ENCODE measurements at places on chromosomes 6 and 20.

DNA sequence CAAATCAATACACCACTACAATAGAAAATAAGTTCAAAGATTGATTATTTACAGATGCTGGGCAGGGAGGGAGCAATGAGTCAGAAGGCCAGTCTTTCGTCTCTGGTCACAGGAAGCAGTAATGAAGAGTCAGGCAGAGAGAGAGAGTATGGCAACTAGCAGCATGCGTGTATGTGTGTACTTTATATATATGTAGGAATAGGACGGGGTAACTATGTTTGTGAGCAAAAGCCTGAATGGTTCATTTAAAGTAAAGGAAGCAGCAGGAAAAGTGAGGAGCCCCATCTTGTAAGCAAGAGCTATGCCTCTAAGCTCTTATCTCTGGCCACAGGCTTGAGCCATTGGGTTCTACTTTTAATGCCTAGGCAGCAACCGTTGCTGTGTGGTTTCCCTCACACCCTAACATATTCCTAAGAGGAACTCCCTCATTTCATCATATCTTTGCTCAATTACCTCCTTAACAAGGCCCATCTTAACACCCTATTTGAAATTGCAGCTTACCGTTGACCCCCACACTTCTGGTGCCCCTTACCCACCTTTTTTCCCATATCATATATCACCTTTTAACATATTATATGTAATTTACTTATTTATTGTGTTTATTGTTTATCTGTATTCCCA is 66.6 kb downstream of the AFG1L start:
- DNase-seq: no peak

DNA sequence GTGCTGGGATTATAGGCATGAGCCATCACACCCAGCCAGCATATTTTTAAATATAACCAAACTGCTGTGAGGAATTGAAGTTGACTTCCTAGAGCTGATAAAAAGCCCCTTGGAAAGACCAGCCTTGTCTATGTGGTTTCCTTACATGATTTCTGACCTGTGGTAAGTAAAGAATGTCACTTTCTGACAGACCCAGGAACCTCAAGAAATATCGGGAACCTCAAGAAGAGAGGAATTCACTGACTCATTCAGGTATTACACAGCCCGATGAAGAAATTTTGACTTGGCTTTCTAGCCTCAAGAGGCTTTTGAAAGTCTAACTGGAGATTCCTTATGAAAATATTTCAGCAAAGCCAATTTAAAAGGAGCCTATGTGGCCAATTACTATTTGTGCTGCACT is 71.8 kb downstream of the FOXF2 start:
- DNase-seq: no peak

DNA sequence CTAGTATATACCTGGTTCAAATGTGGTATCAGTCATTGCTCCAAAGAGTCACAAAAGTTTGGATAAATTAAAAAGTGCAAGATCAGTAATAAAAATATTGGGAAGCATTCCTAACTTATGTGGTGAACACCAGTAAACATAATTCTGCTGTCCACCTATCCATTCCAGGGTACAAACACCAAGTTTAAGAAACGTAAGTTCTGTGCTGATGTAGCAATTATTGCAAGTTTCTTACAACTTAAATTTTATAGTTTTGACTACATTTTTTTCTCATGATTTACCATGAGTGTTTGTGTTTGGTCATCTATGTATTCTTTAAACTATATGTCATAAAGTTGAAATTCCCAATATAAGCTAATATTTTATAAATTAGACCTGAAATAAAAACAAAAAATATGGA is 255.0 kb upstream of the THEMIS start:
- DNase-seq: no peak

GRCh38 chr6:5174756-5175549 is 85.8 kb downstream of the LYRM4 start:
- no peak for DNase-seq

DNA sequence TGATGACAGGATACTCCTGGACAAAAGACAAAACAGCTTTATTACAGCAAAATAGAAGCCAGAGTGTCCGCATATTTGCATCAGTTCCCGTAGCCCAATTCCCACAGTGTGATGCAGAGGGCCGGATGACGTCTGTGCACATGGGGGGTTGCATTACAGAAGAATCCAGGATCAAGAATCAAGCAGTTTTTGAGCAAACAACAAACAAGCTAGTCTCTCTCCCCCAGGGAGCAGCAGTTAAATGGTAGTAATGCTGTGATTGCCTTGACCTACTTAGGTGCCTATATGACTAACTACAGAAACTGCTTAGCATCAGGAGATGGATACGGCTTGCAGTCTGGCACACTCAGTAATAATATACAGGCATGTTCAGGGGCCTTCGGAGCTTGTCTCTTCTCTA is 3.2 kb upstream of the SDHAF4 start:
- DNase-seq: no peak

DNA sequence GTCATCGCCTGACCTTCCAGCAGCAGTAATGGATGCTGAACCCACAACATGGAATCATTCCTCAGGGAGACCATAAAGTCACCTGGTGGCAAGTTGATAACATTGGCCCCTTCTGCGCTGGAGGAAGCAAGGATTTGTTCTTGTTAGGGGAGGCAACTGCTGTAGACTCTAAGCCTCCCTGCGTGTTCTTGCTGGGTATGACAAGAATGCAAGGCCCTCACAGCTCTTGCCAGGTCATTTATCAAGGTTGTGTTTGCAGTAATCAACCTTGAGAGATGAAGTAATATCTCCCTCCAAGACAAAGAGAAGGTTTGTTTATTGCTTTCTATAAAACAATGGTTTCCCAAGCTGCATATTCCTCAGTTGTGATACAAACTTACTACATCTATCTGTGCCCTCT is 80.9 kb downstream of the PERP start:
- no peak for DNase-seq

- no peak for DNase-seq
Measured at GRCh38 chr20:47133809-47134456, 222.6 kb downstream of the ZMYND8 start.

GRCh38 chr20:18138639-18139583 is 1.2 kb downstream of the KAT14 start:
- DNase-seq: no peak

All from LoVo (cell line).